ENCODE measurements at places on chromosomes 11 and 22. TPM values are rescaled to one million over a fixed set of nuclear protein-coding genes. Genes with fewer than 3 reads are reported as not detected.

Gene GGTLC2
- total RNA-seq: not detected

Gene HPX
- 0.36 TPM for total RNA-seq

Gene DBX1
- total RNA-seq: not detected

Gene SAA4
- not detected for total RNA-seq

Gene DCDC1
- total RNA-seq: under 0.01 TPM

Gene TSGA10IP
- not detected for total RNA-seq

Gene TMPRSS5
- under 0.01 TPM for total RNA-seq

Gene CARS1
- 78.3 TPM for total RNA-seq

Gene TMEM45B
- not detected for total RNA-seq

Gene MYEOV
- total RNA-seq: 6.8 TPM

Gene MRPL40
- 37.5 TPM for total RNA-seq

Gene CLCF1
- total RNA-seq: 5.6 TPM

Gene XKR3
- total RNA-seq: not detected

Gene CARD18
- total RNA-seq: not detected

Gene OR8D1
- total RNA-seq: not detected

Gene IL10RA
- total RNA-seq: not detected

Gene C11orf21
- total RNA-seq: not detected

Gene KRTAP5-7
- total RNA-seq: not detected

Gene SLC25A18
- not detected for total RNA-seq

Gene ACER3
- total RNA-seq: 10.3 TPM

Gene UBQLN3
- total RNA-seq: not detected

Gene USH1C
- not detected for total RNA-seq

Gene GLB1L2
- under 0.01 TPM for total RNA-seq

Gene ACTN3
- under 0.01 TPM for total RNA-seq

Gene KRTAP5-2
- not detected for total RNA-seq

Gene CD6
- not detected for total RNA-seq

Gene HORMAD2
- total RNA-seq: not detected

Data from IMR-90 (cell line).